ENCODE measurements at places on chromosomes 4 and X.

GRCh38 chr4:25879991-25880651 is 17.3 kb upstream of the SEL1L3 start:
- no peak for DNase-seq

DNA sequence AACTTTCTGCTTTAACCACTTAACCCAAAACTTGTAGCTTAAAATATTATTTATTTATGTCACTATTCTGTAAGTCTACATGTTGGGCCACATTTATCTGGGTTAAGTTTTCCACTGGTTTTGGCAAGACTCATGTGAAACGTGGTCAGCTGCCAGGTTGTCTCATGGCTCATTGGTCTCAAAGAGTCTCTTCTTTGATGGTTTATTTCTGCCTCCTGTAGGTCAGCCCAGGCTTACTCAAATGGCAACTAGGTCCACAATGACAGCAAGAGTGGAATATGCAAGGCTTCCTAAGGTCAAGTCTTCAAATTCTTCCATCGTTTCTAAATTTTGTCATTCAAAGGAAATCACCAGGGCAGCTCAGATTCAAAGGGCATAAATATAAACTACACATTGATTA is 828.7 kb downstream of the PCDH7 start:
- DNase-seq, result no peak

DNA sequence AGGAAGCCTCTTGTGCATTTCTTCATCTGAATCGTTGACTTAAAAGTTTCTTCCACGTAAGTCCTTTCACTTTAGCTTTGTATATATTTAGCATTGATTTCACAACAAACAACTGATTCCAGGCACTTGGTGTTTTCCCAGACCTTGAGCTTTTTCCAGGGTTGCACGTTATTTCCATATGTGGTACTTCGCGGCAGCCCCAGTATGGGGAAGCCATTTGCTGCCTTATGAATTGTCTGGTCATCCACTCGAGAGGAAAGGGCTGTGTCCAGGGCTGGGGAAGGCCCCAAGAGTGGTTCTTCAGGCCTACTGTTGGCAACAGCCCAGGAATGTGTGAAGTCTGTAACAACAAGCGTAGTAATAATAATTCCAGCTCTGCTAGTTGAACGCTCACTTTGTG is 2.8 kb upstream of the TLR8 start:
- no peak for DNase-seq

GRCh38 chr4:33133723-33134122 is 2413.6 kb downstream of the PCDH7 start:
- DNase-seq, result no peak

DNA sequence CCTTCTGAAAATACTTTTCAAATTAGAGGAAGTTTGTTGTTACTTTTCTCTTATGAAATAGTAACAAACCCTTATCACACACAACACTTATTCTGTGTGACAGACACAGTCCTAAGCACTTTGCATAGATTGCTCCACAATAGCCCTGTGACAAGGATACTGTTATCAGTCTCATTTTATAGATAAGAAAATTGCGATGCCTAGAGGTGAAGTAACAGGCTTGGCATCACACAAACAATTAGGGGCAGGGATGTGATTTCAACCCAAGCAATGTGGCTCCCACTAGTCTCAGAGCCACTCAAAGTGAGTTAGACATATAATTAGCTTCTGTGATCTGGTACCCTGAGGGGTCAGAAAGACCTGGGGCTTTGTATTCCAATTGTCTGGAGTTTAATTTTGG is 339.9 kb downstream of the FBXO8 start:
- DNase-seq, result no peak

- no peak for DNase-seq
These were observed 29.0 kb downstream of the MGST2 start for GRCh38 chr4:139694522-139695107.

DNA sequence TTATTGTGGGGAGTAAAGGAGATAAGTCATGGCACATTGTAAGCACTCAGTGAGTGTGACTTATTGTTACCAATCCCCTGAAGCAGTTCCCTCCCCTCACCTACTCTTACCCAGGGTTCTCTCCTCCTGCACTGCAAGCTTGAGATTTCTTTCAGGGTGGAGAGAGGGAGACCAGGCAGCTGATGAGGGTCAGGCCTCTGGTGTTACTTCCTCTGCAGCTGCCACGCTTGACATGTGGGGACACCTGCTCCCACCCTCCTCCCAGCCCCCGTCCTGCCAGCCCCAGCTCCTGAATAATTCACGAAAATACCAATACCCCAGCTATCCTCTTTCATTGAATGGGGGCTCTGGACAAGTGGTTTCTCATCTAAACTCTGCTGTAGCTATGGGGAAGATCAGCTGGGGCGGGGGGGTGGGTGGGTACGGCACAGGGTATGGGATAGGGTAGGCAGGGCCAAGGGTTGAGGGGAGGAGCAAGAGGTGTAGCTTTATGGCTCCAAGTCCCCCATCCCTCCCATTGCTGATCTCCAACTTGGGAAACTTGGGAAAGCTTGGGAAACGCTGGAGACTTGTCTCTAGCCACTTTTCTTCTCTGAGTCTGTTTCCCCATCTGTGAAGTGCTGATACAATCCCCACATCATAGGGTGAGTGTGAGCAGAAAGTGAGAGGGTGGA is 148.5 kb upstream of the PJA1 start:
- DNase-seq, result no peak

DNA sequence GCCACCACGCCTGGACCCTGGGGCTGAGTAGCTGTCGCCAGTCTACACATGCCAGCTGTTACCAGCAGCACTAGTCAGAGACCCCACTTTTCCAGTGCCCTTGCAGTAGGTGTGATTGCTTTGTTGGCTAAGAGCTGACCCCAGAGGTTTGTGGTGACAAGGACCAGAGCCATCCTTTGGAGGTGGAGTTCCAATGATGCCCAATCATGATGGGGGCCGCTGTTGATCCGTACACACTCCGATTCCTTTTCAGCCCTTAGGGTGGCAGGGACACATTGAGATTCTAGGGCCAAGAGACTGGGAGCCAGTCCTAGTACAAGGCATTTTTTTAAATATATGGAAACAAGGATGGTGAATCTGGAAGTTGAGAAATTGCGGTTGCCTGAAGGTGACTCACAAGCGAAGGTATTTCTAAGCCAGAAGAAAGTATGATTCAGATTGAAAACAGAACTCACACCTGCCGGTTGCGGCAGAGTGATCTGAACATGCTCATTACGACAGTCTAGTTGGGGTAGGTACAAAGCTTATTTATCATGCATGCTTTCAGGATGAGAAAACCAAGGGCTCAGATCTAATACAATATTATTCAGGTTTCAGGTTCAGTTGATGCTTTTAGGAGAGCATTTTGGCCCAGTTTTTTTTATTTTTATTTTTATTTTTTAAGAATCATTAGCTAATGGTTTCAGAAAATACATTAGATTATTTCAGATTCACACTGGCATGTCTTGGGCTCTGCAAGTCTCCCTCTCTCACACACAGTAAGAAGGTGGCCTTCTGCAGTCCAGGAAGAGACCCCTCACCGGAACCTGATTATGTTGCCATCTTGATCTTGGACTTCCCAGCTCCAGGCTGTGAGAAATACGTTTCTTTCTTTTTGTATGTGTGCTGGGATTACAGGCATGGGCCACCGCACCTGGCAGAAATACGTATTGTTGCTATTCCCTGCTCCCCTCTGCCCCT is 43.4 kb downstream of the SHROOM2 start:
- no peak for DNase-seq

GRCh38 chr4:140237616-140238350 is 83.8 kb upstream of the MAML3 start:
- DNase-seq, result no peak

GRCh38 chr4:3704669-3705068 is 61.5 kb upstream of the ADRA2C start:
- no peak for DNase-seq

- DNase-seq, result no peak
These were observed 30.0 kb downstream of the RCHY1 start for GRCh38 chr4:75484190-75484589.

- DNase-seq, result no peak
These were observed 394.9 kb upstream of the BOD1L1 start for GRCh38 chr4:14022456-14022855.

DNA sequence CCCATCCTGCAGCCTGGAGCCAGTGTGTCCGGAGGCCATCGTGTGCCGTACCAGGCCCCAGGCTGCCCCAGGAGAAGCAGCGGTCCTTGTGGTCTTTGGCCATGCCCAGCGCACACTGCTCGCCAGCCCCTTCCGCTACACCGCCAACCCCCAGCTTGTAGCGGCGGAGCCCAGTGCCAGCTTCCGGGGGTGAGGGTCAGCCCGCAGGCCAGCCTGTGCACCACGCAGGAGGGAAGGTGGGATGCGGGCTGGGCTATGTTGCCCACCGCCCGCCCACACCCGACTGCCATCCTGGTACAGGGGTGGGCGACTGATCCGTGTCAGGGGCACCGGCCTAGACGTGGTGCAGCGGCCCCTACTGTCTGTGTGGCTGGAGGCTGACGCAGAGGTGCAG is 7.6 kb upstream of the SRPK3 start:
- DNase-seq, result no peak

DNA sequence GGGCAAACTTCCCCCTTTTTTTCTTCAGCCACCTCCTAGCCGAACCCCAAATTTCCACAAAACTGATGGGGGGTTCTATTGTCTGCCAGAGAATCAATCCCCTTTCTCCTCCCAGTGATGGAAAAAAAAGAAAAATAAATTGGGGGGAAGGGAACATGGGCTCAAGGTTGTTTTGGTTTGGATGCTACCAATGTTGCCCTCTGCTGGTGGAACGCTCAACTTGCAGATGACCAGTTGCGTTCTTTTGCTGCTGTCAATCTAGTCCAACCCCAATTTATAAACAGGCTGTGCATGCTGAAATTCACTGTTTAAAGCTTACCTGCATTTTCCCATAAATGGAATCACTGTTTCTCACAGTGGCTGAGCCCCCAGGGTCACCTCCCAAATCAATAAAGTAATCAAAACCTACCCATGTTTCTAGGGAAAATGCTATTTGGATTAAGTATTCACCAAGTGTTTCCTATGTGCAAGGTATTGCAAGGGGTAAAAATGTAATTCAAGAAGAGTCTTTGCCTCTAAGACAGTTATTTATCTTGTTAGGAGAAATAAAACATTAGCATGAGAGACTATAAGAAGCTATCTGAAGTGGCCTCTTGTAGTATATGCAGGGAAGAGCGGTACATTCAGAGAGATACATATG is 116.7 kb upstream of the TMEM164 start:
- peak; percentile 16 for DNase-seq

- DNase-seq, result no peak
These were observed 97.5 kb upstream of the CXXC4 start for GRCh38 chr4:104592183-104592582.

- DNase-seq, result peak; percentile 6
These were observed 126.0 kb upstream of the CXorf66 start for GRCh38 chrX:140091125-140091886.

GRCh38 chr4:56077676-56078075 is 128.9 kb downstream of the CEP135 start:
- DNase-seq, result no peak

- no peak for DNase-seq
These were observed 264.6 kb upstream of the FTHL17 start for GRCh38 chrX:31336419-31336818.

DNA sequence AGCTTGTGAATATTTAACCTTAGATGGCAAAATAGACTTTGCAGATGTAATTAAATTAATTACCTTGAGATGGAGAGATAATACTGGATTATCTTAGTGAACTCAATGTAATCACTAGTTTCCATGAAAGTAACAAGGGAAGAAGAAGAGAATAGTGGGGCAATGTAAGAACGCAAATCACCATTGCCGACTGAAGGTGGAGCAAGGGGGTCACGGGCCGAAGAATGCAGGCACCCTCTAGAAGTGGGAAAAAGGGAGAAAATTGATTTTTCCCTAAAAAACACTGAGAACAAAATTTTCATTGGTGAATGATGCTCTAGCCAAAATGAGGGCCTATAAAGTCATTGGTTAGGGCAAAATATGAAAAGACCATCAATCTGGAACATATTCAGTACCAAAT is 375.6 kb upstream of the EPHA5 start:
- DNase-seq, result no peak

GRCh38 chr4:185304541-185304940 is 91.2 kb downstream of the LRP2BP start:
- DNase-seq, result no peak
